ENCODE measurements at places on chromosomes 6 and 20.

GRCh38 chr6:81767163-81767891, 14.8 kb upstream of the TENT5A start:
- no peak for DNase-seq

DNA sequence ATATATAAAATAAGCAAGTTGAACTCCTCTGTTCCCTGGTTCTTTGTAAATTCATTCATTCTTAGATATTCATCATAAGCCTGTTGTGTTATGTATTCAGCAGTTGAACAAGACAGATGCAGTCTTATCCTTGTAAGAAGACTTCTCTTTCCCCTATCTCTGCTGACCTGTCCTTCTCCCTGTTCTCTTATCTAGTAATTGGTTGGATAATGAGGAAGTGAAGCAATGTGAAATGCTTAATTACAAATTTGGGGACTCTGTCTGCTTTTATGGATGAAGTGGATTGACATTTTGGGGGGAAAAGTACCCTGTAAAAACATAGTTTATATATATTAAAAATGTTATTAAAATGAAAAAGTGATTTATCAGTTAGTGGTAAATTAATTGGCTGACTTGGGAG, 37.0 kb downstream of the CDKAL1 start:
- DNase-seq, result no peak

DNA sequence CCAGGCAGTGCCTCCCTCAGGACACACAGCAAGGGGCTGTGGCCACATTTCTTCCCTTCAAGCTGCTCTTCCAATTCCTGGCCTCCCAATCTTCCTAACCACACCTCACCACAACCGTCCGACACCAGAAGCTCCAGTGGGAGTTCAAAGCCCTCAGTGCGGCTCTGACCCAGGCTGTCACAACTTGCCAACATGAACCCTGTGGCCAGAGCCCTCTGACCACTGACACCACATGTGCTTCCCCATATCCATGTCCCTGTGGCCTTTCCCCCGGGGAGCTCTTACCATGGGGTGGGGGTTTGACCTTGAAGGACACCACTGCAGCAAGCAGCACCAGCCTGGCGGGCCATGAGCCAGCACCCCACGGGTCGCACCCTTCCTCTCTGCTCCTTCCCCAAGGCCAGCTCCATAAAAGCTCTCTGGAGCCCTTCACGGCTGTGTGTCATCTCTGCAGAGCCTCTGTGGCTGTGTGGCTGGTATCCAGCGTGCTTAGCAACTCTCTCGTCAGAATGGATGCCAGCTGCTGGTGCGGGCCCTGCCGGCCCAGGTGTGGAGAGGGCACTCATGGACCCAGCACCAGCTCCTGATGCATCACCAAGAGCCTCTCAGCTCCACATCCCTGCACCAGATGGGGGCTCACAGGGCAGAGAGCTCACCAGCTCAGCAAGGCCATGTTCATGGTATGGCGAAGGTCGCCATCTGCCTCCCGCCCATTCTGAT, 106.1 kb downstream of the PSMB1 start:
- no peak for DNase-seq

DNA sequence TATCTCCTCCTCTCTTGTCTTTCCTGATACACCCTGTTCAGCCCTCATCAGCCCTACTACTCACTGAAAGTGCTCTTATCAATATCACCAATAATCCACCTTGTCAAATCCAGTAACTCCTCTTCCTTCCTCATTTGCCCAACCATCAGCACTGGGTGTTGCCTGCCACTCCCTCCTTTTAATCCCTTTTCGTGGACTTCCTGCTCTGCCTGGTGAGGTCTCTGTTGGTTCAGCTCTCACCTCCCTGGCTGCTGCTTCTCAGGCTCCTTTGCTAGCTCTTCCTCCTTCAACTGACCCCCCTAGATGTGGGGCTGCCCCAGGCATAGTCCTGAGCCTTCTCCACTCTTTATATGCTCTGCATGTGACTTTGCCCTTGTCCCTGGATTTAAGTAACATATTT, 92.5 kb downstream of the PREP start:
- DNase-seq, result no peak

DNA sequence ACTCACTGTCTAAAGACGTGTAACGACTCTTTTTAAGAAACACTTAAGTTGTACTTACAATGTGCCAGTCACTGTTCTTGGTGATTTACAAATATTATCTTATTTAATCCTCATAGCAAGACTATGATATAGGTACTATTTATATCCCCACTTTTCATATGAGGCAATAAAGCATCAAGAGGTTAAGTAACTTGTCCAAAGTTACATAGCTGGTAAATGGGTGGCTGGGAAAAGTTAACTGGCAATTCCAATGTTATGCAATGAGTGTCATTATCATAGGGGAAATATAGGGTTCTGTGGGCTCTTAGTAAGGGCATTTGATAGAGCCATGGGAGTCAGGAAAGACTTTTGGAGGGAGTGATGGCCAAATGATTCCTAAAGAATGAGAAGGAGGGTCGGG, 21.4 kb upstream of the RIPOR2 start:
- no peak for DNase-seq

DNA sequence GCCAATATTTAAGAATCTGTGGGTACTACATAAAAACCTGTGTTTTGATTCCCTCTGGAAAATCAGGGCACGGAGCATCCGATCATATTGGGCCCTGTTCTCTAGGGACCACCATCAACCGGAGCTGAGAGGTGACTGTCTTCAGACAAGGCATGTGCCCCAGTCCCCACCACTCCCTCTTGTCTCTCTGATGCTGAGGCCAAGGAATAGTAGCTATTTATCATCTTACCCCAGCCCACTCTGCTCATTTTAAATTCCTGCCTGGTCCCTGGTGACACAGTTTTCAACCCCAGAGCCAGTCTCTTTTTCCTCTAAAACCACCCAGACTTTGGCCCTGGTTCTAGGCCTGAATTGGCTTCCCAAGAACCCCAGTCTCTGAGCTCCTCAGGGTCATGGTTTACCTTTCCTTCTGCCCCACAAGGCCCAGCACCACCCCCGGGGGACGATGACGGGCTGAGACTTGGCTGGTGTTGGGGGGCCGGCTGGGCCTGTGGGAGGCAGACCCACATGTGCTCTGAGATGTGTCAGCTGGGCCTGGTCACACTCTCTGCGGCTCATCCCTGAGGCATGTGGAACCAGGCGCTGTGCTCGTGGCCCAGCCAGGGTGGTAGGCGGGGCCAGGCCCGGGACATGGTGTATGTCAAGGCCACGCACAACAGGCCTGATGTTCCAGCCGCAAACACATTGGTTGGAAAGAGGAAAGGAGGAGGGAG, 114.4 kb downstream of the CEBPB start:
- DNase-seq, result no peak

- no peak for DNase-seq
These were observed 140.1 kb downstream of the QKI start for GRCh38 chr6:163554663-163555062.

DNA sequence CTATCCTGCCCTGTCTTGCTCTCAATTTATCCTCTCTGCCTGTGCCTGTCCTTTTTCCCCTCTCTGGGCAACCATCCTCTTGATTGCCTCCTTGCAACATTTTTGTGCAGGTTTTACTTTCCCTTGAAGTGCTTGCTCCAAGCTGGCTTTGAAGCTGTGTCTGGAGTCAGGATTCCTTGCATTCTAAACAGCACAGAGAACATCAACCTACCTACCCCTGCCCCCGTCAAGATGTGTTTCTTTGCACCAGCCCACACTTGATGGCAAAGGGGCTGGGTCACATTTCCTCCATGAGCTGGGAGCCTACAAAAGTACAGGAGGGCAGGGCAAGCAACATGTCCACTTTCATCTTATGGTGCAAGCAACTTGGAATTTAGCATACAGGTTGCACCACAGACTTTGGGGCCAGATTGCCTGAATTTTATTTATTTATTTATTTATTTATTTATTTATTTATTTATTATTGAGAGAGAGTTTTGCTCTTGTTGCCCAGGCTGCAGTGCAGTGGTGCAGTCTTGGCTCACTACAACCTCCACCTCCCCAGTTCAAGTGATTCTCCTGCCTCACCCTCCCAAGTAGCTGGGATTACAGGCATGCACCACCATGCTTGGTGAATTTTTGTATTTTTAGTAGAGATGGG, 206.3 kb downstream of the COL19A1 start:
- DNase-seq, result no peak

DNA sequence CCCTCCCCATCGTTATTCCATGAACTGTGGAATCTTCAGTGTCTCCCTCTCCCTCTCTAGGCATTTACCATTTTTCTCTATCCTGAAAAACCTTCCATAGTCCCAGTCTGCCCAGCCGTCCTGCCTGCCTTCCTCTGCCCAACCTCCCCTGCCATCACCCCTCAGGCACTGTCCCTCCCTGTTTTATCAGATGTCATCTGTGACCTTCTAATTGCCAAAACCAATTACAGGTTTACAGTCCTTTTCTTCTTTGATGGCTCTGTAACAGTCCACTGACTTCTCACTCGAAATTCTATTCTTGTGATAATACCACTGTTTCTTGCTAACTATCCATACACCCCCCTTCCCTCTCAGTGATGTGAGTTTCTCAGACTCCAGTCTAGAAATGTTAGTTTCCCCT, 2.3 kb upstream of the SLC23A2 start:
- DNase-seq, result no peak

- peak; percentile 52 for DNase-seq
These were observed 166.2 kb downstream of the SCML4 start for GRCh38 chr6:107657755-107658461.

DNA sequence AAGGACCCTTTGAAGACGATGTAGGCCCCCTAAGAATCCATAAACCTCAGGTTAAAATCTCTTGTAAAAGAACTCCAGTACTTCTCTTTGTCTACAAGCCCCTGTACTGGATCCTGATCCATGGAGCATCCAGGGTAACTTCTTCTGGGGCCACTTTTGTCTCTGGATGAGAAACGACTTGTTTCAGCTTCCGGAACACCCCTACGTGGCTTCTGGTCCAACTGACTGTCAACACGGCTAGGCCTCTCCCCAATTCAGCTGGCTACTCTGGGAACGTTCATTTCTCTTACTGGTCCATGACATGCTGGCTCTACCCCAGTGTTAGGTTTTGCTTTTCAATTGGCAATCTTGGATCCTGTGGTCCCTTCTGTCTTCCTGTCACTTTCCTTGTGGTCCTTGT, 198.0 kb downstream of the BACH2 start:
- no peak for DNase-seq

- no peak for DNase-seq
These were observed 98.4 kb upstream of the STXBP5 start for GRCh38 chr6:147105786-147106185.

GRCh38 chr6:83218646-83219045, 25.5 kb downstream of the RWDD2A start:
- DNase-seq, result no peak

DNA sequence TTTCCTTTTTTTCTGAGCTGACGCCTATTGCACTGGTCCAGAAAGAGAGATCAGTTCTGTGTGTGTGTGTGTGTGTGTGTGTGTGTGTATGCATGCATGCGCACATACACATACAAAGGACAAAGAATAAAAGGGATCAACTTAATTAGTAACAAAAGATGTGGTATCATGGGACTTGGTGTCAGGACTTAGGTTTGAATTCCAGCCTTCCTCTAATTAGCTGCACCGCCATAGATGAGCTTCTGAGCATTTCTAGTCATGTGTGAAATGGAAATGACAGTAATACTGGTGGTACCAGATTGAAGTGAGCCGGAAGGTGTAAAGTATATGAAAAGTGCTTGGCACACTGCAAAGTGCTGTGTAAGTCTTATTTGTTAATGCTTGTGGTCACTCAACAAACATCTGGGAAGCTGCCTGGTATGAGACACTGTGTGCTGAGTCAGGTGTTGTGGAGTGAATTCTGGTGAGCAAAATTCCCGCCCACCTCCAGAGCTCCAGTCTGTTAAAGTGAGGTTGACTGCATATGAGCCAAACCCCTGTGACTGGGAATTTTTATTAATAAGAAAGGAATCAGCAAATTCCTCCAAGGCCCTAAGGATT, 12.4 kb downstream of the DAAM2 start:
- no peak for DNase-seq

DNA sequence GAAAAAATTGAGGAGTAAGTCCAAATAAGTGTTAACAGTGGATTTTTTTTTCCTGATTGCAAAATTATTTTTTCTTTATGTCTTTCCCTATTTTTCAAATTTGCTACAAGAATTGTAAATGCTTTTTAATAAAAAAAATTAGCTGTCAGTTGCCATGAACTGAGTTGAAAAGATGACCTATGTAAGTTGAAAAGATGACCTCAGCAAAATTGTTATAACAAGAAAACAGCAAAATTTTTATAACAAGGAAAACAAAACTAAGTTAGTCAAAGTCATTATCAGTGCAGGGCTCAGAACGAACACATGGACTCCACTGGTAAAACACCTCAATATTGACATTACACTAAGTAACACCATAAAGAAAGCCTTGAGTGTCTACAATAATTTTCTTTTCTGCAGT, 207.0 kb upstream of the HDDC2 start:
- DNase-seq, result no peak

GRCh38 chr6:47090881-47091280, 48.7 kb upstream of the ADGRF1 start:
- DNase-seq, result no peak

GRCh38 chr6:162147281-162147680, 580.3 kb downstream of the PRKN start:
- no peak for DNase-seq

DNA sequence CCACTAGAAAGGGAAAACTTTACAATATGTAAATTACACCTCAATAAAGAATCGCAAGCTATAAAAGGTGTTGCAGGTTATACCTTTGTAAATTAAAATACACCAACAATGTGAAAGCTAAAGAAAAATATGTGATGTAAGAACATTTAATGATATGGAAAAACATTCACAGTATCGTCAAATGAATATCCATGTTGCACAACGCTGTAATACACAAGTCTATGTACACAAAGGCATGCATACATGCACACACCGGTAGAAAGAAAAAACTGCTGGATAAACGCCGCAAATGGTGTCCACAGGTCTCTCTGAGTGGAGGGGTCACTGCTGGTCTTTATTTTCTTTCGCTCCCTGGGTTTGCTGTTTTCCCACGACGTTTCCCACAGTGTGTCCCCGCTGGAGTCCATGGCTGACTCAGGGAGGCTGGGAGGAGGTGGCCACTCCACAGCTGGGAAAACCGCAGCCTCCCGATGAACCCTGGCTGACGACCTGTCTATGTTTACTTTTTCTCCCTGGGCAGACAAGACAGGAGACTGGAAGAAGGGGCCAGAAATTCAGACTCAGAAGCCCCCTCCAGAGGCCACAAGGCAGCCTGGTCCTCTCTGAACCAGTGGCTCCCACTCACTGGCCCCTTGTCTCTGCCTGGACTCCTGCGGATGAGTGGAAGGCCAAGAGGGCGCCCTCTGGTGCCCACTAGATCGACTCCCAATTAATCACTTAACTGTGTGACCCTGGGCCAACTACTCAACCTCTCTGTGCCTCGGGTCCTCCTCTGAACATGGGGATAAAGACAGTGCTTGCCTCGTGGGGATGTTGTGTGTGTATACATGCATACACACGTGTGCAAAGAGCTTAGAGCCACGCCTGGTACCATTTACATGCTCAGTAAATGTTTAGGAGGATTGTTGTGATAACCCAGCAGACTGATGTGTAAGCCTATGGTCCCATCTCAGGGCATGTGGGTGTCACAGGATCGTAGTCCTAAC, 12.8 kb upstream of the BPI start:
- DNase-seq, result peak; percentile 66
